ENCODE measurements at places on chromosomes 3 and 15.

GRCh38 chr3:124928333-124929202, 6.0 kb downstream of the MUC13 start:
- DNase-seq, result peak; percentile 71

DNA sequence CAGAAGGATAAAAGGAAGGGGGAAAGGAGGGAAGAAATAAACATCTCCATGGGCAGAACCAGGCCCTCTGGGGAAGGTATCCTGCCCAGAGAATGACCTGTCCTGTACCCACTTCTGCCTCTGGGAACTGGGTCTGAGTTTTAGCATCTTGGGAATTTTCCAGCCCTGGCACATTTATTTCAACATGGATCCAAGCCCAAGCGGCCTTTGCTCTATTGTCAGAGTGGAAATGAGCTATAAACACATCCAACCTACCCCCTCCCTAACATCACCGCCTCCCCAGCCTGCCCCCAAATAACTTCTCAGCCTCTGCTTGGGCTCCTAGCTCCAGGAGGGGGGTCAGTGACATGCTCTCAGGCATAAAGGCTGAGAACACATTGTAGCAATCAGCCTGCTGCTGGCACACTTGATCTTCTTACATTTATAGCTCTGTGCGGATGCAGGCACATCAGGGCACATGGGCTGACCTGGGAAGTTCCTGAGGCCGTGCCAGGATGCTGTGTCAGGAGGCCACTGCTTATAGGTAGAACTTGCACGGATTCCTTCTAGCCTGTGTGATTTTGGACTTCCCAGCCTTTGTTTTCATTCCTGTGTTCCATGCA, 4.6 kb upstream of the OXTR start:
- DNase-seq, result no peak

DNA sequence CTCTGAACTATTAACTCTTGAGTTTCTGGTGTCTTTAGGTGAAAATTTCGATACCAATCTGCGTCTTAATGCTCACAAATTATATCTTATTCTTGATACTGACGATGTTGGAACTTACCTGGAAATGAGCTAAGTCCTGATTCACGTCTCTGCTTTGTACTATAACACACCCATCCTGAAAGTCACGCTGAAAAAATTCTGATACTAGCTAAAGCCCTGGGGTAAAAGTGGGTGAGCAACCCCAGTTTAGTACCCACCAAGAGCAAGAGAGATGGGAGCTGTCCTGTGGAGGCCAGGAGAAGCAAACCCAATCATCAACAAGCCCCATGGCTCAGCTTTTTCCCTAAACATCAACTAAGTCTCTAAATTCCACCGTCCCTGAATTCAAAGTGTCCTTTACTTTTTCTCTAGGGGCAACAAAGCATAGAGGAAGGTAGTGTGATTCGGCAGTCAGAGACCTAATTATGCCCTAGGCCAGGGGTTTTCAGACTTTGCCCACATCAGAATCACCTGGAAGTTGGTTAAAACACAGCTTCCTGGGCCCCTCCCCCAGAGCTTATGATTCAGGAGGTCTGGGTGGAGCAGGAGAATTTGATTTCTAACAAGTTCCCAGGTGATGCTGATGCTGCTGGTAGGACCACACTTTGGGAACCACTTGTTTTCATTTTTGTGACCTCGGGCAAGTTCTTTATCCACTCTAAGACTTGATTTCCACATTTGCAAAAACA, 90.2 kb downstream of the OSBPL10 start:
- DNase-seq, result no peak

DNA sequence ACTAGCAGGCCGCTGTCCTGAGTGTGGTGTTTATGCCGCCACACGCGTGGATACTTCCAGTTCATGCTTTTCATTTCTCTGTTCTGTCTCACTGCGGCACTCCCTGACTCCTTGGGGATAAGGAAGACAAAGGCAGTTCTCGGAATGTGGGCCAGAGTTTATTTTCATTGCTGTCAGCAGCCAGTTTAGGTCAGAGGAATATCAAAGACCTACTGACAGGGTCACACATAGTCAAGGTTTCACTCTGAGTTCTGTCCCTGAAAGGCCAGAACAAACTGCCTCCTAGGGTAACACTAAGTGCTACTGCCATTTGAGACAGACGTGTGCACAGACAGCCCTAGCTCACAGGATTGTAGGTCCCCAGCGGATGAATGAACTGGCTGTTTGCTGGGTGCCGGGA, 27.3 kb upstream of the SPTBN5 start:
- no peak for DNase-seq

DNA sequence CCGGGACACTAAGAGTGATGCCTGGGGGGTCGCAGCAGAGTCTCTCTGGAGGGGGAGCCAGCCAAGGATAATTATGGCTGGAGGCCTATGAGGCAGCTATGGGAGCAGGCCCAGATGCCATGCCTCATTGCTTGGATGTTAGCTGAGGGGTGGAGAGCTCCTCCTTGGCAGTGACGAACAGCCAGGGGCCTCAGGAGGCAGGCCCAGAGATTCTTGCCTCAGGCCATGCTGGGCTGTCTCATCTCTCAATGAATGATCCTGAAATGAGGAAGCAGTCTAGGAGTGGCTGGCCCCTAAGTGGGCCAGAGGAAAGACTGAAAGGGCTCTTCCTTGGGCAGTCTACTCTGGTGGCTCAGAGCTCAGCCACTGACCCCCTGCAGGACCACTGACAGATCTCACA, 21.3 kb downstream of the KIF9 start:
- peak; percentile 24 for DNase-seq

DNA sequence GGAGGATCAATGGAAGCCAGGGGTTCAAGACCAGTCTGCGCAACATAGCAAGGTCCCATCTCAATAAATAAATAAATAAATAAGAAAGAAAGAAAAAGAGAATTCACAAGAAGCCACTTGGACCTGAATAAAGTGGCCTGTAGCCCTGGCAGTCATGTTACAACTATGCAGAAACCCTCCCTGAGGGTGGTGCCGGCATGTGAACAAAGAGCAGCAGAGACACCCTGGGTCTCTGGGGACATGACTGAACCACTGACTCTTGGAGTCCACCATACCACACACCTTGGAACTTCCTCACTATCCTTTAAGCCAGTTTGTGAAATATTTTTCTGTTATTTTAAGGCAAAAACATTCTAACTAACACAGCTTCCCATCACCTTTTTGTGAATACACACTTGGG, 93.0 kb downstream of the MEIS2 start:
- no peak for DNase-seq

DNA sequence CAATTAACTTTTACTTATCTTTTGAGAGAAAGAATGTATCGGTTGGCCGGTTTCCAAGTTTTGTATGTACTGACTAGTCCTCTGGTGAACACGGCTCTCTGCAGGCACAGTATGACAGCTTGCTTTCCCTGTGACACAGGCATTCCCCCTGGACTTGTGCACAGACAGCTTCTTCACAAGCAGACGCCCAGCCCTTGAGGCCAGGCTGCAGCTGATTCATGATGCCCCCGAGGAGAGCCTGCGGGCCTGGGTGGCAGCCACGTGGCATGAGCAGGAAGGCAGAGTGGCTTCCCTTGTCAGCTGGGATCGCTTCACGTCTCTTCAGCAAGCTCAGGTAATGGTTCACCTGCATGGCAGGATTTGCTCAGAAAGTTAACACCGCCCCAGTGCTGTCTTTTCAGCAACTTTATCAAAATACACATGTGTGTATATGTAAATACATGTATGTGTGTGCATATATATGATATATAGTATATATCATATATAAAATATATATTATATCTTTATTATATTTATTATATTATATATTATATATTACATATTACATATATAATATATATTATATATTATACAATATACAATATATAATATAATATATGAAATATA, 25.5 kb downstream of the FAN1 start:
- DNase-seq, result no peak

DNA sequence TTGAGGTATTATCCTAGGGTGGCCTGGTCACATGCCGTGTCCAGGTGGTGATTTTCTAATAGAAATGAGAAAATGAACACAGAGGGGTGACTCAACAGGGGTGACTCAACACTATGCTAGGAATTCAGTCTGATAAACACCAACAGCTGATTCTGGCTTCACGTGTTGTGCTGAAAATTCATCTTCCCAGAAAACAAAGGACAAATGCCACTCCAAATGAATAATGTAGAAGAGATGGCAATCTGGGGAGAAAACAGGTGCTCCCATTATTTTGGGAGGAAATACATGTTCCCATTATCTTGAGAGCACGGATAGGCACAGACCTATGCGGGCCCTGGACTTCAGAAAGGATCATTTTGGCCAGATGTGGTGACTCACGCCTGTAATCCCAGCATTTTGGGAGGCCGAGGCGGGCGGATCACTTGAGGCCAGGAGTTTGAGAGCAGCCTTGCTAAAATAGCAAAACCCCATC, 101.2 kb upstream of the MEX3B start:
- DNase-seq, result no peak

- no peak for DNase-seq
These were observed at the start of gene MCF2L2 for GRCh38 chr3:183428447-183429211. MCF2L2 (minus strand) TSS chr3:183428619; CDS start chr3:183427977, 642 bp downstream.

DNA sequence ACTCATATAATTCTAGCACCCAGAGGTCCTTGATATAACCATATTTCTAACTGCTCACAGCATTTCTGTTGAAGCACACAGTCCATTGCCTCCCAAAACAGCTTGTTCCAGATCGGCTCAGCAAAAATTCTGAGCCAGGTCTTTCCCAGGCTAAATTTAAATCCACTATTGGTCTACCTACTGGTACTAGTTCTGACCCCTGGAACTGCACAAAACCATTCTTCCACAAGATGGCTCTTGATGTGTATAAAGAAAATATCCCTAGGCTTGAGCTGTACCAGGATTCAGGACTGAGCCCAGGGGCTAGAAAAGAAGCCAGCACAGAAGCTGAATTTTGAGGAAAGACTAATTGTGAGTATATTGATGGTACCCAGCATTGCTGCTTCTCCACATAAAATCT, 75.4 kb upstream of the ABHD17C start:
- DNase-seq, result peak; percentile 12

GRCh38 chr3:189529889-189530471, 101.2 kb upstream of the TP63 start:
- no peak for DNase-seq

DNA sequence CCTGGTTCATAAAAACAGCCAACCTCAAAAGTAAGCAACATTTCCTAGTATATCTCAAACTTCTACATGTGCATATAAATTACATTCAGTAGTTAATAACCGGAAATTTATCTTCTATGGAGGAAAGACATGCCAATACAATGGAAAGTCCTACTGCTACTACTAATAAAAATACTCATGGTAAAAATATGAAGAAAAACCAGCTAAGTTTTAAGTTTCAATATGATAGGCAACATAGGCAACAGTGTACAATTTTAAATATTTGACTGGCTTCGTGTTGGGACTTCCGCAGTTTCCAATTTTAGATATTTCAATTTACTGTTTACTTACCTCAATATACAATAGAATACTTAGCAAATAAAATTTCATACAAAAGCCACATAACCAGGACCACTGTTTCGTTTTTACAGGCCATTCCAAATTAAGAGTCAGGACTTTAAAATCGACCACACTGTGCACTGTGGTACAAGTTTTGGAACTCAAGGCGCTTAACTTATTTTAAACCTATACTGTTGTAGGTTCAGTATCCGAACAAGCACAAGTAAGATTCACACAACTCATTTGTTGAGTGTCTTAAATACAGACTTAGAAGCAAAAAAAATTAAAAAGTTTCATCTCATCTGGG, 2.9 kb downstream of the NAA50 start:
- DNase-seq, result no peak

- DNase-seq, result no peak
These were observed 166.8 kb upstream of the LRTM1 start for GRCh38 chr3:55094676-55095075.

- DNase-seq, result no peak
These were observed 5.0 kb upstream of the RAMAC start for GRCh38 chr15:82980981-82981380.

DNA sequence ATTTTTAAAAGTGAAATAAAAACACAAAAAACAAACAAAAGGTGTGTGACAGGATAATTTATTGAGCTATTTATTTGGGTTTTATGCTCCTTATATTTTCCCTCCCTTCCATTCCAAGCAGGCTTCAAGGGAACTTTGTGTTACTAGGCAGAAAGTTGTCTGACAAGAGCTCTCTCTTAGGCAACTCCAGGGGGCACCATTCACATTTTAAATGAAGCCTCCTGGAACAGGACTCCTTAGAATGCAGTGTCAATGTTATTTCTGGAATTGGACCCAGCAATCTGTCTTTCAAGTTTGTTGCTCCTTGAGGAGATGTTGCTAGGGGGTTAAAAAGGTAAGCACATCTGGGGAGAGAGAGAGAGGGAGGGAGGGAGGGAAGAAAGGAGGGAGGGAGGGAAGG, 5.4 kb upstream of the RFX7 start:
- peak; percentile 25 for DNase-seq

GRCh38 chr3:177437513-177438337, 240.4 kb upstream of the TBL1XR1 start:
- no peak for DNase-seq

- DNase-seq, result no peak
These were observed 217.9 kb upstream of the DCBLD2 start for GRCh38 chr3:99119385-99119784.

GRCh38 chr3:127370906-127371305, 83.1 kb upstream of the PRR20G start:
- DNase-seq, result no peak

DNA sequence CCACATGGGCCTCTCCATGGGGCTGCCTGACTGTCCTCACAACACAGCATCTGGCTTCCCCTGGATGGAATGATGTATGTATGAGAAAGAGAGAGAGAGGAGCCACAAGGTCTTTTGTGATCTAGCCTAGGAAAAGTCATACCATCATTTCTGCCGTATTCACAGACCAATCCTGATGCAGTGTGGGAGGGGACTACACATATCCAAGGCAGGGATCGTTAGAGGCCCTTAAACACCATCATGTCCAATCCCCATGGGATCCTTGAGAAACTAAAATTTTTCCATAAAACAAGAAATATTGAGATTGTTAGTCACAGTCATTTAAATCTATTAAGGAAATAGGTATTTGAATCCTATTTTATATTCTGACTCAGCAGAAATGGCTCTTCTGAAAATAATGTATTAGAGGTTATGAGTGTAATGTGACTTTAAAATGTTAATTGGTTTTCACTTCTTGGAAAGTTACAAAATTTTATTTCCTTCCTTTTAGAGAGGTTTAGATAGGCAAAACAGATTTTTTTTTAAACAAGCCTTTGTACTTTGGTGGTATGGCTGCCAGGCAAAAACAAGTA, 65.1 kb upstream of the TSC22D2 start:
- DNase-seq, result peak; percentile 36
